IgD-negative memory B cell (primary cell): ENCODE measurements at places on chromosomes 4 and X. TPM values are rescaled to one million over a fixed set of nuclear protein-coding genes. Genes with fewer than 3 reads are reported as not detected.

Gene LIMCH1
- not detected for polyA plus RNA-seq

Gene HMX1
- not detected for polyA plus RNA-seq

Gene CFI
- not detected for polyA plus RNA-seq

Gene XKRX
- polyA plus RNA-seq = 0.88 TPM

Gene PLAC8
- polyA plus RNA-seq = 884 TPM

Gene CT45A5
- not detected for polyA plus RNA-seq

Gene PDE6B
- 16.6 TPM for polyA plus RNA-seq

Gene GLOD5
- not detected for polyA plus RNA-seq

Gene SLC6A14
- polyA plus RNA-seq = not detected
